Neural crest cell (in vitro differentiated cells): ENCODE measurements at places on chromosomes 2 and 18.

DNA sequence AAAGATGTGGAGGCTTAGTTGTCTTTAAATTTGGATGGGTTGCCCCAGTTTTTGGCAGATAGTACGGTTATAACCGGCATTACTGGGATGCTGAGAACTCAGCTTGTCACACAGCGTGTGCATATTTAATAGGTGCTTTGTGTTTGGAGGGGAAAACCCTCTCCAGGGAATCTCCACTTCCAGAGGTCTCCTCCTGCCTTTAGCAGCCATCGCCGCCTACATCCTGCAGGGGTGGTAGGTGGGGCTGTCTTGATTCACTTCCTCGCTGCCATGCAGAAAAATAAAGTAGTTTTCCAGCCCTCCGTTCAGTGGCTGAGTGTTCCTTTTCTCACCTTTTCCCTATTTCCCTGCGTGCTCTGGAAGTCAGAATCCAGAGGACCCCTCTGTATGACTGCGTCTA is 76.4 kb downstream of the ITGB1BP1 start:
- no peak for DNase-seq

- DNase-seq, result no peak
Measured at GRCh38 chr2:170404846-170405245, 226.9 kb downstream of the MYO3B start.

- no peak for DNase-seq
Measured at GRCh38 chr18:53906681-53907080, 317.8 kb downstream of the MBD2 start.

GRCh38 chr2:10151462-10151861 is 28.9 kb downstream of the RRM2 start:
- no peak for DNase-seq

DNA sequence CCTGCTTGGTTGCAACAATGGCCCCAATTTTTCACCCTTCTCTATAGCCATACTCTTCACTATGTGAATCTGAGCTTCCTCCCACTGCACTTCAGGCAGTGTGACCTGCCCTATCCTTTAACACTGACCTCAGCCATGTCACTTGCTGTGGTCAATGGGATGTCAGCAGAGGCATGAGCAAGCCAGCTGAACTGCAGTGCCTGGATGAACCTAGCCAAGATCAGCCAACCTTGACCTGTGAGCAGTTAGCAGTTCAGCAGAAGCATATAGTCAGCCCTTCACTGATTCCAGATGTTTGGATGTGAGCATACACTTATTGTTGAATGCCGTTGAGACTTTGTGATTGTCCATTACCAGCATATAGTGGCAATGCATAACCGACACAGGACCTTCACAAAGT is 63.4 kb upstream of the BOD1L2 start:
- no peak for DNase-seq

- no peak for DNase-seq
Measured at GRCh38 chr18:59054496-59055287, 85.0 kb upstream of the SEC11C start.

- no peak for DNase-seq
Measured at GRCh38 chr2:208025814-208026184, 472 bp upstream of the PLEKHM3 start.

GRCh38 chr2:6982449-6982848 is 65.2 kb downstream of the RNF144A start:
- DNase-seq, result no peak

DNA sequence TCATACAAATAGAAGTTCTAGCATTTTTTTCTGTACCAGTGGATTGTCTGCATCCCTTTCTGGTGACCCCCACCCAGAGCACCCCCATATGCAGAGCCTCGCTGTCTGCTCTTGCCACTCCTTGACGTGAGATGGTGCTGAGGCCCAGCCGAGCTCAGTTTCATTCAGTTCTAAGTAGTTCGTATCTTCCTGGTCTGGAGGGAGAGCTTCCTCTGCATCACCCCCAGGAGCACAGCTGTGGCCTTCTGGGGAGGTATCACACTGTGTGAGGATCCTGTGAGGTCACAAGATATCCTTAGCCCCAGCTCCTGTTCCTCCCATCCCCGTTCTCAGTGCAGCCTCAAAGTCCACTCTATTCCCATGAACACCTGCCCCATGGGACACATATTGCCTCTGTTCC is 132.7 kb downstream of the PTGR3 start:
- DNase-seq, result no peak

DNA sequence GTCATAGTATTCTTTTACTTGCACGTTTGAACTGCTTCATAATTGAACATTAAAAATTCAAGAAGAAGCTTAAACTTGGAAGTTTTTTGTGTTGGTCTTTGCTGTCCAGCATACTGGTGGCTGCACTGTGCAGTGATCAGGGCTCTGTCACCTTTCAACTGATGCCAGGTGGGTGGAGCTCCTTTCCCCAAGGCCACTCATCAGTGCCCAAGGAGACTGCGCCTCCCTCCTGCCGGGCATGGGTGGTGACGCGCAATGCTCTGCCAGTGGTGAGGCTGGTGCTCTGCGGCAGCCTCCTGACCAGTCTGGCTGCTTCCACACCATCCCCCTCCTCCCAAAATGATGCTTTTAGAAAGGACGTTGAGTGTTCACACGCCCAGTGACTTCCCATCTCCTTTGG is 16.0 kb upstream of the LDLRAD4 start:
- DNase-seq, result no peak

- DNase-seq, result no peak
Measured at GRCh38 chr2:223932816-223933800, 12.0 kb downstream of the WDFY1 start.

DNA sequence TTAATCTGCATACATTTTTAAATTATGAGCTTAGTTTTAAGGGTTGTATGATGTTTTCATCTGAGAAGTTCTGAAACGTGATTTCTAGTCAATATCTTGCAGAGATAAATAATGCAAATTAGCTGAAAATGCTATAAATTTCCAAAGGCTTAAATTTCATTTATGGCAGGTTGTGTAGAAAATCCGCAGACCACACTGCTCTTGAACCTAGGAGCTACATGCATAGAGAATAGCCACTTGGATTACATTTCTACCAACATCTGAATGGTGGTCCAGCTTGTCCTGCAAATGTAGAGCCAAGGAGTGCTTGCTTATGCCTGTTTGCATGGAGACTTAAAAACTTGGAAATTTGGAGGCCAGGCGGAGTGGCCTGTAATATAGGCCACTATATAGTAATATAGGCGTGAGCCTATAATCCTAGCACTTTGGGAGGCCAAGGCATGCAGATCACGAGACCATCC is 6.8 kb downstream of the MAT2A start:
- DNase-seq, result no peak

- no peak for DNase-seq
Measured at GRCh38 chr2:164651361-164651760, 30.1 kb upstream of the GRB14 start.

GRCh38 chr2:105721991-105722511 is 22.7 kb upstream of the NCK2 start:
- no peak for DNase-seq

GRCh38 chr18:77772177-77772576 is 522.5 kb downstream of the GALR1 start:
- no peak for DNase-seq

GRCh38 chr2:215841175-215841816 is 172.1 kb downstream of the MREG start:
- DNase-seq, result peak; percentile 22

GRCh38 chr18:2535419-2535910 is 35.8 kb downstream of the METTL4 start:
- DNase-seq, result no peak

DNA sequence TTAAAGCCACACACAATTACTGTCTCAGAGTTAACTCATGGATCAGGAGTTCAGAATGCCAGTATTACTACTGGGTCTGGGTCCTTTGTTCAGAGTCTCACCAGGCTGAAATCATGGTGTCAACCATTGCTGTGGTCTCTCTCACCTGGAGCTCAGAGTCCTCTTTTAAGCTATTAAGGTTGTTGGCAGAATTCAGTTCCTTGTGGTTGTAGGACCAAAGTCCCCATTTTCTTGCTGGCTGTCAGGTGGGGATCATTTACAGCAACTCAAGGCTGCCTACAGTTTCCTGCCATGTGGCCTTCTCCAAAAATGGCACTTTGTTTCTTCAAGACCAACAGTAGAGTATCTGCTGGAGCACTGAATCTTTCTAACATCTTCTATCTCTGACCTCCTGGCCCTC is 113.5 kb downstream of the EXOC6B start:
- DNase-seq, result no peak

GRCh38 chr18:36398419-36398818 is 100.9 kb downstream of the FHOD3 start:
- DNase-seq, result no peak

DNA sequence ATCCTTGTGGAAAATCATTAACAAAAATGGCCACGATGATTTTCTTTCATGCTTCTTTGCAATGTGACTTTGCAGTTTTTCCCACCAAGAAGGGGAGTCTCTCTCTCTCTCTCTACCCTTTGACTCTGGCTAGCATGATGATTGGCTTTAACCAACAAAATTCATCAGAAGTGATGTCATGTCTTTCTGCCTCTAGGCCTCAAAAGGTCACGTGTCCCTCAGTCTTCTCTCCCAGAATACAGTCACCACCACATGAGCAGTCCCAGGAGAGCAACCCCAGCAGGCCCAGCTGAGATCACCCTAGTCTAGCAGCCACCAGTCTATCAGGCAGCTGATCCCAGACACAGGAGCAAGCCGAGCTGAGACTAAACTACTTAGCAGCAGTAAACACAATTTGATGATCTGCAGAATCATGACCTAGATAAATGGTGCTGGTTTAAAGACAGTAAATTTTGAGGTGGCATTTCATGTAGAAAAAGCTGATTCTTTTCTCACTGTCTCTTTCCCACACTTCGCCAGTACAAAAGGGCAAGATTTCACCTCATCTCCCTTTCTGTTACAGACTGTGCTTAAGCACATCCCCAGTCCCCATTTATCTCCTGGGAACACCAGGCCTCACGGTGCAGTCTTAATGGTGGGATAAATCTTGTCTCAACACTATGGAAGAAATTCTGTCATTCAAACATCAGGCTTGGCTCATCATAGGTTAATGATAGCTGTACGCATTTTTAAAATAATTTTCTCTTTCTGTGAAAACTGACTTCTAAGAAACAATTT is 132.7 kb downstream of the SCG2 start:
- DNase-seq, result no peak

DNA sequence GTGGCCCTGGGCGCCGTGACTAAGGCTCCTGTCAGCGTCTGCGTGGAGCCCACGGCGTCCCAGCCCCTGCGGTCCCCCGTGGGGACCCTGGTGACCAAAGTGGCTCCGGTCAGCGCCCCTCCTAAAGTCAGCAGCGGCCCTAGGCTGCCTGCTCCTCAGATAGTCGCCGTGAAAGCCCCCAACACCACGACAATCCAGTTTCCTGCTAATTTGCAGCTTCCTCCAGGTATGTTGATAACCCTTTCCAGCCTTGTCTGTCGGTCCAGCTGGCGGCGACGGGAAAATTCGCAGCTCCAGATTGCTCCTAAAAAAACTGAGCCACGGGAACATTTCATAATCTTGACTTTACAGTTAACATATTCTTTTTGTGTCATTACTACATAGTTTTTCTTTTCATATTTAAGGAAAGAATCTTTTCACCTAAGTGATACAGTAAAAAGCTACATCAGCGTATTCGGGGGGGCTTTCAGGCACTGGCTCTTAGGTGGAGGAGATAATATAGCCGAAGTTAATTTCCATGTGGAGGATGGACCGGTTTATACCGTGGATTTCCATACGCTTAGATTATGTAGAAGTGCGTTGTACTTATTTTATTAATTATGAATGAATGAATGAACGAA is 916 bp downstream of the TAF4B start:
- DNase-seq, result no peak

GRCh38 chr18:48358868-48359267 is 50.3 kb downstream of the ZBTB7C start:
- DNase-seq, result no peak

DNA sequence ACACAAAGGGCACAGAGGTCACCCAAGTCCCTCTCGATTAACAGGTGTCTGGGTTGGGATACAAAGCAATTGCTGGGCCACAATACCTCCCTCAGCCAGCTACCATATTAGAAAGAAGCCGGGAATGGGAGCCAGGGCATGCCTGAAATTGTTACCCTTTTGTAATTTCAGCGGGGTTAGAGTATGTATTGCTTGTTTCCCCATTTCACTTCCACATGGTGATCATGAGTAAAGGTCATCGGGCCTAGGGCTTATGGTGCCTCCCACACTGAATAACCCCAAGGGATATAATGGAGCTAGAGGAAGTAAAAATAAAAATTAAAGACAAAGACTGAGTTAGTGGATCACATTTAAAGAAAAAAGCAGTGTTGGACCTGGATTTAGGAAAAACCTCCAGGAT is 437.2 kb upstream of the KLHL29 start:
- no peak for DNase-seq

- no peak for DNase-seq
Measured at GRCh38 chr2:207926989-207927300, 98.4 kb downstream of the PLEKHM3 start.

- no peak for DNase-seq
Measured at GRCh38 chr2:179532863-179533278, 268.2 kb upstream of the SESTD1 start.

DNA sequence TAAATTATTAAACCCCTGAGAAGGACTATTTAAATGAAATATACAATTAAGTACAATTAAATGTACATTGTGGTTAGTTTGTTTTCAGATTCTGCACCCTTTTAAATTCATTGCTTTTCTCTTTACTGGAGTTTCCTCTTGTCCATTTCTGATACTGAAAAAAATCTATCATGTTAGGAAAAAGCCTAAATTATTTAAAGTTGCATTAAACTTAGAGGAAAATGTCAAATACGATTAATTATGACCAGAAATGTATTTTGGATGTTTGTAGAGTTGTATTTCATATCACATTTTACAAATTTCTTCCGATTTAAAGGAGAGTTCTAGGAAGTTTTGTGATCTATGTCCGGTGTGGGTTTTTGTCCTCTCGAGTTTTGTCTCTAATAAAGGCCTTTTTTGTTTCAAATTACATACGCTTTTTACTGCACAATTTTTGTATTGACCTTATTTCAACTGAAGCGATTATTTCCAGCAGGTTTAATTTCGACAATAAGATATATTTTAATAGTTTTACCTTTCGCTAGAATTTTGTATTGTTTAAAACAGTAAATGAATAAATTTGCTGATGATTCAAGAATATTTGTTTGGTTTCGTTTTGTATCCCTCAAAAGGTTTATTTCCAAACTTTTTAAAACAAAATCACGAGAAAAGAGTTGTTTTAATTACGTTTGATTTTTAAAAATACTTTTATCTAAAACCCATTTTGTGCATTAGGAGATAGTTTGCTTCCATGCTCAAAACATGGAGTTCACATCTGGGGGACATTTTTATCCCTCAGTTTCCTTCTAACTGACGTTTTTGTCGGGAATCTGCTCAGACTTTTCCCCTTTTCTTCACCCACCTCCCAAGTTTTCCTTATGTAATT is 3.3 kb upstream of the SATB2 start:
- no peak for DNase-seq
